ENCODE measurements at places on chromosomes 1 and 21.

DNA sequence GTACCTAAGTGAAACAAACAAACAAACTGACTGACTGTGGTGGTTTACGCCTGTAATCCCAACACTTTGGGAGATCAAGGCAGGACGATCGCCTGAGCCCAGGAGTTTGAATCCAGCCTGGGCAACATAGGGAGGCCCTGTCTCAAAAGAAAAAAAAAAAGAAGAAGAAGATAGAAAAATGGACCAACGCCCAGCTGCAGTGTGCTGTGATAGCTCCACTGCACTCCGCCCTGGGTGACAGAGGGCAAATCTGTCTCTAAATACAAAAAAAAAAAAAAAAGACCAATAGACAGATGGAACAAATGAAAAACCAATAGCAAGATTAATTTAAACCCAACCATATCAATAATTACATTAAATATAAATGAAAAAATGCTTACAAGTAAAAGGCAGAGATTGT lies 13.9 kb downstream of the AKR7A3 start:
- no peak for DNase-seq

DNA sequence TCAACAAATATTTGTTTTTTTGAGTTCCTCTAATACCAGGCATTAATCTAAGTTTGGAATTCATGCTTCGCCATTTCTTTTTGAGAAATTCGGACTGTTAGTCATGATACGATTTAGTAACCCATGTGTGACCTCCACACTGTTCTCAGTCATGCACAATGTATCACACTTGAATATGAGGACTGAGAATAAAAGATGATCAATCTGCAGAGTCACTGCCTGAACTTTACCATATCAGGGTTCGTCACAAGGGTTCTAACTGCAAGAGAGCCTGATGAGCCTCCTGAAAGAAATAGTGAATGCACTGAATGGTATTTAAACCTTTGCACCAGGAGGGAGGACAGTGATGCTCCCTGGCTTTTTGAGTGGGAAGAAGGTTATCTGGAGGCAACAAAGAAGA lies 10.9 kb upstream of the FASLG start:
- DNase-seq, result no peak

- no peak for DNase-seq
These were observed 3.4 kb downstream of the PSMB4 start for GRCh38 chr1:151402764-151403163.

- no peak for DNase-seq
These were observed 282.5 kb downstream of the RGS7 start for GRCh38 chr1:241074507-241074906.

GRCh38 chr21:45361033-45361997 lies 43.6 kb upstream of the COL18A1 start:
- no peak for DNase-seq

DNA sequence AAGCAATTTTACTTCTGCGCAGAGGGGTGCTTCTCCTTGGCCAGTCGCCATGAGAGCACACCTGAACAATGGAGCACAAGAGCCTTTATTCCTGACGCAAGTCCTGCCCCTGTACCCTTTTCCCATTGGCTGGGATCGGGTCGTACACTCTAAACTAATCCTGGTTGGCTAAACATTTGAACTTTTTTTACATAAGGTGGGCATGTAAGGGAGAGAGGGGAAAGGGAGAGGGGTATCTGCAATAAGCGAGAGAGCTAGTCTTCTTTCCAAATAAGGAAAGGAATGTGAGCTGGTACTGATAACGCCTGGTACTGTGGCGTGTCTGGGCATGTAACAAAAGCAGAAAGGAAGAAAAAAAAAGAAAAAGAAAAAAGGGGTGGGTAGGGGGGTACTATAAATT lies 21.8 kb downstream of the MFSD2A start:
- DNase-seq, result no peak

DNA sequence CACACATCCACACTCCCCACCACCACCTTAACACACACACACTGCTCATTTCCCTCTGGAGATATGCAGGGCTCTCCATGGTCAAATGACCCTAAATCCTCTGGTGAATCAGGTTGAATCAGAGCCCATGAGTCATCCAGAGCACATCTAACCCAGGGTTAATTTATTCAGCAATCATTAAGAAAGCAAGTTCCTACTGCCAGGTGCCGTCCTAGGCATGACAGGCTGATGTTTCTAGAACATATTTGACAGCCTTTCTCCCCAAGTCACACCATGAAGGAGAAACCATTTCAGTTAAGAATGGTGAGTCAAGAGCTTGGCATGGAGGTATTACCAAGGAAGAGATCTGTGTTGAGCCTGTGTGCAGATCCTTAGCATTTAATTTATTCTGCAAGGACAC lies 194.3 kb upstream of the CAMK1G start:
- DNase-seq, result no peak

- DNase-seq, result no peak
These were observed 102.7 kb upstream of the VANGL1 start for GRCh38 chr1:115539061-115539460.

DNA sequence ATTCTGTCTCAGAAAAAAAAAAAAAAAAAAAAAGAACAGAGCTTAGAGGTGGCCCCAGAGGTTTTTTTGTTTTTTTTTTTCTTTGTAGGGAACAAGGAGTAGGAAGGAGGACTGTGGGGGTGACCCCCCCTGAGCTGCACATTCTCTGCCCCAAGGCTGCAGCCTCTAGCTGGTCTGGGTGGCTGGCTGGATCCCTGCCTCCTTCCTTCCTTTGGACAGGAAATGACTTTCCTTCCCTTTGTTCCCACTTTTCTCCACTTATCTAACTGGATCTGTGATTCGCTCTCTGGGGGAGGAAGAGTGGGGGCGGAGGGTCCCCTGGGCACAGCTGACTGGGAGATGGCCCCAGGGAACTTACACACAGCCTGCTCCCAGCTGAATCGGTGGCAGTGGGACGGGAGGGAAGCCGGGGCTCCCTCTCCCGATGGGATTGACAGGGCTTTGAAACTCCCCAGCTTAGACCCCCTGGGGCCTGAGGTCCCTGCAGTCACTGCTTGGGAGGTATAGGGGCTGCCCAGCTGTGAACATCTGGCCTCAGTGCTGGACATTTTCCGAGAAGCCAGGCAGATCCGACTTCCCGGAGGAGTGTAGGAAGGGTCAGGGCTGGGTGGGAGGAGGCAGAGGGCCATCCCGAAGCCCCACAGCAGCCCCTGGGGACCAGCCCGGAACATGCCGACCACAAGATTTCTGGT lies 2.1 kb downstream of the FBLIM1 start:
- DNase-seq, result no peak

DNA sequence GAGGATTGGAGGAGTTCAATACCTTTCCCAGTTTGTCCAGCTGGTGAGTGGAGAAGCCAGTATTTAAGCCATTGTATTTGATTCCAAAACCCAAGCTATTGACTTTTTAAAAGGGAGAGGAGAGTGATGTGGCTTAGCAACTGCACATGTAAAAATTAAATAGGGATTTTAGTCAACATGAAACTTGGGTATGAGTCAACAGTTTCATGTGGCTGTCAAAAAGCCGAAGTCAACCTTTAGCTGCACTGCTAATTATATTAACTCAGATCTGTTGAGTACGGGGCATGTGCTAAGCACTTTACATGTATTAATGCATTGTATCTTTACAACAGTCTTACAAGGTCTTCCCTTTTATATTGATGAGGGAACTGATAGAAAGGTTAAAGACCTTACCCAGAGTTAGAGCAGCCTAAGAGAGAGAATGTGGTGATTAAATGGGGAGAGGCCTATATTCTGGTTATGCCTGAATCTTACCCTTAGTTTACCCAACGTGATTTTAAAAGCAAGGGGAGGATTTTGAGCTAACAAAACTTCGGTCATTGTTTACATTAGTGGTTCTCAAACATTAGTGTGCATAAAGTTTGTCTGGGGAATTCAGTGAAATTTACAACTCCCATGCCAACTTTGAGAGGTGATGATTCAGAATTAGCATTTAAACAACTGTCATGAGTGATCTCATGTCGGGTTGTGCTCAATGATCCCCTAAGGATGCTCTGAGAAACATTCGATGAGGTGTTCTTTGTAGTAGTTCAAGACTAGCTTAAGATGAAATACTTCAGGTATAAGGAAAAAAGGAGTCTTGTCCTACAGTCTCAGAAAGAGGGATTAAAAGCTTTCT lies 6.9 kb upstream of the SLC35F3 start:
- DNase-seq, result no peak

DNA sequence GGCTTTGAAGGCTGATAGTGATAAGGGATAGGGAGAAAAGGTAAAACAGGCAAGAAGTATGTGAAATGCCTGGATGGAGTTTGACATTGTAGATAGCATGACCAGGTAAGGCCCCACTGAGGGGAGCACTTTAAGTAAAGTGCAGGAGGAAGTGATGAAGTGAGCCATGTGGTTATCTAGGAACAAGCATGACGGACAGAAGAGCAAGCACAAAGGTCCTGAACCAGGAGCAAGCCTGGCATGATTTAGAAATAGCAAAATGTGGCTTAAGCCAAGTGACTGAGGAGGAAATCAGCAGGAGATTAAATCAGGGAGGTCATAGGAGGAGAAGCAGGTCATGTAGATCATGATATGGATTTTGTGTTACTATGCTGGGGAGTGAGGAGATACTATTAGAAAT lies 129.2 kb downstream of the GLUL start:
- DNase-seq, result no peak

GRCh38 chr1:85387781-85388180 lies 77.2 kb downstream of the DDAH1 start:
- DNase-seq, result no peak

- DNase-seq, result no peak
These were observed 90.7 kb upstream of the ETS2 start for GRCh38 chr21:38714999-38715398.

- DNase-seq, result no peak
These were observed 86.8 kb upstream of the BCAR3 start for GRCh38 chr1:93768380-93768863.

DNA sequence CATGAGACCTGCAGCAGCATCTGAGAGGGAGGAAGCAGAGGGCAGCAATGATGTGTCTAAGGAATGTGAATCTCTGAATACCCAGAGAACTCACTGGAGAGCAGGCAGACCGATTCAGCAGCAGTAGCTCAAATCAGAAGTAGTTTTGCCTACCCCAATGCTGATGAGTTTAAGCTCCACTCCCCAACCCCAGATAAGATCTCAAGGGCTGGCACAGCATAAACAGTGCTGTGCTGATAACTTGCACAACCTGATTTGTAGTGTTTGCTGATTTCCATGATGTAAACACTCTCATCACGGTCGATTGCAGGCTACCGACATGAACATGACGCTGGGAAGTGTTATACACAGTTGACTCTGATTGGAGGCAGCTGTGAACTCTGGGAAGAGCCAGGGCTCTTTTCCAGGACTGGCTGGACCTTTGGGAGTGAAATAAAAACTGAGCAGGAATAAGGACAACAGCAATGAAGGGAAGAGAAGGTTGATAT lies 11.2 kb upstream of the HMGCS2 start:
- peak; percentile 82 for DNase-seq

- no peak for DNase-seq
These were observed 31.1 kb downstream of the NRDC start for GRCh38 chr1:51847294-51847920.

DNA sequence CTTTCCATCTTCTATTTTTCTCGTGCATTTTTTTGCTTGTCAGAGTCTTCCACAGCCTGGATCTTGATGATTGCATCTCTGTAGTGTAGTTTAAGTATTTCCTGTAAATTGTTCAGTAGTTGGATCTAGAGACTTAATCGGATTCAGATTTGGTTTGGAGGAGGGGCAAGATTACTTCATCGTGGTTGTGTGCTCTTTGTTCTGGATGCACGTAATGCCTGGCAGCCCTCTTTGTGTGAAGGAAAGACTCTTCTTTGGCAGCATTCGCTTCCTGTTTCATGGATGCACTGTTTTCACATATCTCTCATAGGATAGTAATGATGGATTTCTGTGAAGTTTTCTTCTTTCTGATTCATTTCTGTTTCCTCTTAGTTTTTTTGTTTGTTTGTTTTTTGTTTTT lies 14.2 kb downstream of the SEMA4A start:
- peak; percentile 66 for DNase-seq

DNA sequence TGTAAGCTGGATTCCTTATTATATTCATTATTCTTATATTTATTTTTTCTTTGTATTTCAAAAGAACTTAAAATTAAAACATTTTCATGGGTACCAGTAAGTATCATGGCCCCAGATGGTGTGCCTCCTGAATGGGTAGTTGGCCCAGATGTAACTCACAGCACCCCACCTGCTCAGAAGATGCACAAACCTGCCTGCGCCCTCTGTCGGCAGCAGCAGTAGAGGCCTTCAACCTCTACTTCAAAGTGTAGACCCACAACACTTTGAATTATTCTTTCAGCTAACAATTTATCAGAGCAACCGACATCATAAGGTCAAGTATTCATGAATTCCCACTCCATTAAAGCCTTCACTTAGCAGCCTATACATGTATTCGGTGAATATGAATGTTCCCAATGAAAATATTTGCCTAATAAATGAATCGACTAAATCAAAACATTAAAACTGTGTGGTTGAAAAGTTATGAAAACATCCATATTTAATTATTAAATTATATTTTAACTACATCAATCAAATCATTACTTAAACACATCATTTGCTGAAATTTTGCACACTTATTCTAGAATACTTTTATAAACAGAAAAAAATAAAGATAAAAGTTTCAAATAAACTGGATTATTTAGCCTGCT lies 25.4 kb downstream of the PIGM start:
- DNase-seq, result peak; percentile 71

- DNase-seq, result peak; percentile 82
These were observed 110.5 kb upstream of the CDC42BPA start for GRCh38 chr1:227428803-227429202.

DNA sequence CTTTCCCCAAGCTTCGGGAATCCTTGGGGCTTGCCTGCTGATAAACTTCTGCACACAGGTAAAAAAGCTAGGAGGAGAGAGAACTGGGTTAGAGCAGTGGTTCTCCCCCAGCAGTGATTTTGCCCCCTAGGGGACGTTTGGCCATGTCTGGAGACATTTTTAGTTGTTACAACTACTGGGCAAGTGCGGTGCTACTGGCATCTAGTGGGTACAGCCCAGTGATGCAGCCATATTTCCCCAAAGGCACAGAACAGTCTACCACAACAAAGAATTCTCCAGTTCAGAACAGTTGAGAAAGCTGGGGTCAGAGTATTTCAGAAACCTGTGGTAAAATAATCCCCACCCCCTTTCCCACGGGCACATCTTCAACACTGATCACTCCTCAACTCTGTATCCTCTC lies 41.3 kb downstream of the LRRC71 start:
- no peak for DNase-seq

GRCh38 chr1:14778898-14779865 lies 180.7 kb downstream of the KAZN start:
- DNase-seq, result no peak

DNA sequence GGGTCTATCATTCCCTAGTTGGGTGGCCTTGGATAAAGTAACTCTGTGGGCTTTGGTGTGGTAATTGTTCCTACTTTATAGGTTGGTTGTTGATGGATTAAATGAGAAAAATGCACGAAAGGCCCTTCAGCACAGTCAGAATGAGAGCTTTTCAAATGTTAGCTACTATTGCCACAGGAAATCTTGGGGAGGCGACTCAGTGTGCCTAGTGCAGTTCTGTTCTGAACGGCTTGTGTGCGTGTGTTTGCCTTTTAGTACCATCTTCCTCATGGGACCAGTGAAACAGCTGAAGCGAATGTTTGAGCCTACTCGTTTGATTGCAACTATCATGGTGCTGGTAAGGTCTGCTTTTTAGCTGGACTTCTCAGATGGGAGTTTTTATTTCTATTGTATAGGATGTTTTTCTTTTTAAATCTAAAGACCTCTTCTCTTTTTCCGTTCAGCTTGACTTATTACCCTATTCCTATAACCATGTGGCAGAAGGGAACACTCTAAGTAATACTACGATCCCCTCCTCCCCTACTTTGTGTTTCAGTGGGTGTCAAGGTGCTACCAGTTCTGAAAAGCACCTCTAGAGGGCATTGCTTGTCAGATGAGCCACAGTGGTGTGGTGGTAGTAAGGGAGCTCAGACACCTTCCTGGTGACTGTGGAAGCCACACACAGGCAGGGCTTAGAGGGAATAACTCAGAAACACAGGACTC lies 9.2 kb downstream of the SFT2D2 start:
- DNase-seq, result peak; percentile 35
